ENCODE measurements at places on chromosomes 6 and 20. TPM values are rescaled to one million over a fixed set of nuclear protein-coding genes. Genes with fewer than 3 reads are reported as not detected.

The KHDC3L gene
- total RNA-seq = not detected

The JPH2 gene
- total RNA-seq = 0.83 TPM

The HUS1B gene
- 0.18 TPM for total RNA-seq

The CTAGE9 gene
- total RNA-seq = not detected

The GSTA3 gene
- total RNA-seq = not detected

The ENPP1 gene
- 1.0 TPM for total RNA-seq

The KCNK15 gene
- 0.62 TPM for total RNA-seq

Measured in A549 treated with CpdA at 1 μM for 4 hours (cell line).